ENCODE measurements at places on chromosomes 6 and 20.

GRCh38 chr6:43268355-43268700, 25.0 kb downstream of the TTBK1 start:
- DNase-seq: no peak

GRCh38 chr6:11654876-11655275, 117.3 kb downstream of the TMEM170B start:
- DNase-seq: no peak

GRCh38 chr6:116580198-116580597, 8.9 kb downstream of the RWDD1 start:
- DNase-seq: no peak

DNA sequence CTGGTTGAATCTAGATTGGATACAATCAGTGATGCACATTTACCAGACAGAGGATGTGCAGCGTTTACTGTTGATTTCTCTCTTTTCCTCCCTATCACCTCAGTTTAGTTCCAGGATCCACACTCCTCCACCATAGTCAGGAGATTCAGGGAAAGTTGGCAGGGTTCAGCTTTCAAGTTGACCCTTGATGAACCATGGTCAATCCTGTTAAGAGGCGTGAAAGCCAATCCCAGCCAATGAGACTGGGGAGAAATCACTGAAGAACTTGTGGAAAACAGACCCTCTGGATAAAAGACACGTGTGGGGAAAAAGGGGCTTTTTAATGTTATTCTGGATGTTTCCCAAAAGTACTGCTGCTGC, 19.2 kb upstream of the SCP2D1 start:
- DNase-seq: no peak

- no peak for DNase-seq
These were observed 17.4 kb downstream of the SERAC1 start for GRCh38 chr6:158150701-158151100.
